ENCODE measurements at places on chromosomes 11 and 22.

DNA sequence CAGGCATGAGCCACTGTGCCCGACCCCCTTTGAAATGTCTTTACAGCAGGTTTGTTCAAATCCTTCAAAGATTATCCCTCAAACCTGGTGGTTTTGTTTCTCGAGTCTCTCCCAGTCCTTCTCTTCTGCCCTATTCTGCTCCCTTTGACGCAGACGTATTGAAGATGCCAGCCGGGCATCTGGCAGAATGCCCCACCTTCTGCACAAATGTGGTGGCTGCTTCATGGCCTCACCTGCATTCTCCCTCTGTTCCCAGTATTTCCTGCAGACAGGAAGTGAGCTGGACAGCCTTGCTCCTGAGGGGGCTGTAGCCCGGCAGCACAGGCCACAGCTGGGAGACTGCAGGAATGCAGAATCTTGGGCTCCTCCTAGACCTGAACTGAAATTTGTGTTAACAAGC is 4.8 kb upstream of the NAP1L4 start:
- no peak for DNase-seq

- DNase-seq, result no peak
Measured at GRCh38 chr22:33472462-33473344, 414.5 kb upstream of the SYN3 start.

GRCh38 chr11:38411149-38411548 is 1813.1 kb upstream of the RAG2 start:
- no peak for DNase-seq

DNA sequence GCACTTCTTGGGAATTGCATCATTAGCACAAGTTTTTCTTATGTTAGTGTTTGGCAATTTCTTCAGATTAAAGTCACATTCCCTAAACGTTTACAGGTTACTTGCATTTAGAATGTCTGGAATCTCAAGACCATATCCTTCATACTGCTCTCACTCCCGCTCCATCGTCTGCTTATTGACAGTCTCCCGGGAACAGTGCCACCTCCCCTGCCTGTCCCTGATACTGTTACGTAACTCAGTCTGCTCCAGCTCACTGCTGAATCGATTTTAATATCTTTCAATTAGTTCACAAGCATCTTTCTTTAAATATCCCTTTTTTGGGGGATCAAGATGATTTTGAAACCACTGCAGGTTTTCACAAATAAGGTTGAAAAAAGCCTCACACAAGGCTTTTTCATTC is 48.2 kb downstream of the GLYATL2 start:
- DNase-seq, result no peak

DNA sequence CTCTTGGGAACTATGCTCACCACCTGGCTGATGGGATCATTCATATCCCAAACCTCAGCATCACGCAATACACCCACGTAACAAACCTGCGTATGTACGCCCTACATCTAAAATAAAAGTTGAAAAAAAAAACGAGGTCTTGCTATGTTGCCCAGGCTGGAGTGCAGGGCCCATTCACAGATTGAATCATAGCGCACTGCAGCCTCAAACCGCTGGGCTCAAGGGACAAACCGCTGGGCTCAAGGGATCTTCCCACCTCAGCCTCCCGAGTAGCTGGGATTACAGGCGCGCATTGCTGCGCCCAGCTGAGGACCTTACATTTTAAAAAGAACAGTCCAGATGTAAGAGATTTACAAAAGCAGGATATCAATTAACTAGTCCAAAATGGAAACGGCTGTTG is 41.9 kb upstream of the EMID1 start:
- no peak for DNase-seq

DNA sequence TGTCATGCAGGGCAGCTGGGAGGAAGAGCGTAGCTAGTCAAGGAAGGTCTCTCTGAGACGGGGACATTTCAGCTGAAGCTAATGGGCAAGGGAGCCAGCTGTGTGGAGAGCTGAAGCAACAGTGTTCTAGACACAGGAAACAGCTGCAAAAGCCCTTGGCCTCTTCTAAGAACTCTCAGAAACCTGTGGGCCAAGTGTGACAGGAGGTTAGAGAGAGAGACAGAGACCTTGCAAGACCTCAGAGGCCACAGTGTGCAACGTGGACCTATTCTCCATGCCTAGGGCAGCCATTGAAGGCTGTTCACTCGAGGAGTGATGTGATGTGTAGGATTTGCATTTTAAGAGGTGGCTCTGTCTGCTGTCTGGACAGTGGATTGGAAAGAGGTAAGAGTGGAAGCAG is 48.7 kb upstream of the TNRC6B start:
- DNase-seq, result no peak

- no peak for DNase-seq
Measured at GRCh38 chr11:121463689-121464335, 11.0 kb upstream of the SORL1-AS1 start.

DNA sequence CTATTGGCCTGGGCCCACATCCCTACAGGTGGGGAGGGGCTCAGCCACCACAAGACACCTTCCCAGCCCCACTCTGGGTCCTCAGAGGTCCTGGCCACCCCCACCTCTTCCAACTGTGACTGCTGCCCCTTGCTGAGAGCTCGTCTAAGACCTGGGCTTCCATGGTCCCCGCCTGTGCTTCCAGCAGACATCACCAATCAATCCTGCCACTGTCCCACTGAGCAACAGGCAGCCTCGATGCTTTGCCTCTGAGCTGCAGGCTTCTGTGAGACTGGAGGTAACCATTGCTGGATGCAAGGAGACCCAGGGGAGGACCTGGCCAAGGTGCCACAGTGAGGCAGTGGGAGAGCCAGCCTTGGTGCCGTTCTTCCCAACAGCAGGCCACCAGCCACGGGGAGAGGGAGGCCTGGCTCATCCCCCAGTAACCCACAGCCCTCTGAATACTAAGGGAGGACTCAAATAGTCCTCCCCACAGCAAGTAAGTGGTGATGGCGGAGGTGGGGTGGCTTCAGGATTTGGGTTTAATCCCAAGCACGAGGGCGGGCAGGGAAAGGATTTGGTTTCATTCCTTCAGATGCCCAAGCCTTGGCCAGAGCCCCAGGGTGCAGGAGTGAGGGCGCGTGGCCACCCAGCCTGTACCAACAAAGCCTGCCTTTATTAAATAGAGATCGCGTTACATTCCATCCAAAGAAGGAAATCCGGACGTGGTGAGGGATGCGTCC is 5.5 kb upstream of the FADS3 start:
- no peak for DNase-seq

- no peak for DNase-seq
Measured at GRCh38 chr11:130902380-130902779, 13.9 kb downstream of the SNX19 start.

DNA sequence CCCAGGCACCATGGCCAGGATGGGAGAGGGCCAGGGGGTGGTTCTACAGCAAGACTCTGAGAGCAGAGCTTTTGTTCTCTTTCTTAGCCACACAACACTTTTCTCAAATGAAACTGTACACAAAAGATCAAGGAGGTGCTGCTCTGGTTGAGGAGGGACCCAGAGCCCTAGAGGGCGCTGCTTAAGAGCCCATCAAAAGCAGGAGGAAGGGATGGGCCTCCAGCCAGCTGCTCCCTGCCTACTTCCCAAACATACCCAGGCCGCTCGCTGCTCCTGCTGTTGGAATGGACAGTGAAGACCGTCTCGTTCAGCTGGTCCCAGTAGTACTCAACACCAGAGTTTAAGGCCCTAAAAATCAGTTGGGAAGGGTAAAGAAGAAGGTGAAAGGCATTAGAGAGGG is 18.4 kb upstream of the CHRM4 start:
- DNase-seq, result no peak

DNA sequence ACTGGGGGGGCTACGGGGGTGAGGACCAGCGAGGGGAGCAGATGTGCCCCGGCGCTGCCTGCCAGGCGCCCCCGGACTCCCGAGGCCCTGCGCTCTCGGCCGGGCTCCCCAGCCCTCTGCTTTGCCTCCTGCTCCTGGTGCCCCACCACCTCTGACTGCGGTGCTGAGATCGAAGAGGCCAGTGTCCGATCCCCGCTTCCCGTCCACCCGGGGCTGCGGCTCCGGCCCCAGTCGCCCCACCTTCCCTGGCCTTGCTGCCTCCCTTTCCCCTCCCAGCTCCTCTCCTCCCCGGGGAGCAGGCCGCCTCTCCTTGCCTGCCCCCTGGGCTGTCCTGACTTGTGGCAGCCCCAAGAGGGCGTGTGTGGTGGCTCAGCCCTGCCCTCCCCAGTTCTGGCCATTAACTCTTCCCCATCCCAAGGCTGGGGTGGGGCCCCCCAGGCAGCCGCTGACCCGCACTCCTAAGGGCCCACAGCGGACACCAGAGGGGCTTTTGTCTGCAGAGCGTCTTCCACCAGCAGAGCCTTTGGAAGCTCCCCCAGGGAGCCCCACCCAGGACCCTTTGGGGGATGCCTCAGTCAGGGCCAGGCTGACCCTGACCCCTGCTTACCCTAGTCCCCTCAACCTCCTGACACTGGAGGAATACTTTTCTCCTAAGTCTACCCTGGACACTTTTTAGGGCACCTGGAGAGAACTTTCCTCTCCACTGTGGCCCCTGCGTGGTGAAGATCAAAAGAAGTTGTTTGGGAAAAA is 16.6 kb downstream of the RTN4RL2 start:
- peak; percentile 64 for DNase-seq

DNA sequence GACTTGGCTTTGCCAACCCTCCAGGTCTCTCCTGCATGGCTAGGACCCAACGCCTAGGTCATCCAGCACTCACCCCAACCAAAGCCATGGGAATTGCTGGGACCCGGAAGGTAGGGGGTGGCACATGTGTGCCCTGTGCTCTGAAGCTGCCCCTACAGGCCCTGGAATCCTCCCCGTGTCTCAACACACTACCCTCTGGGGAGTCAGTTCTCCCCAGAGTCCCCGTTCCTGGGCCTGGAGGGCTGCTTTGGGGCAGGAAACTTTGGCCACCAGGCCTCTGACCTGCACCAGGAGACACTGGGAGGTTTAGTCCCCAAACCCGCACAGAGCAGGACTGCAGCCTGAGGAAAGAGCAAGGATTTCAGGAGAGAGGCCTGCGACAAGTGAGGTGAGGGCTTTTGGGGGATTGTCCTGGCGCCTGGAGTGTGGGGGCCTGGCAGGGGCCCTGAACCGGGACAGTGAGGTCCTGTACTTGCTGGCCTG is 495 bp upstream of the IFITM1 start:
- DNase-seq, result no peak

GRCh38 chr11:76152086-76152681 is 54.1 kb downstream of the WNT11 start:
- DNase-seq, result peak; percentile 84

DNA sequence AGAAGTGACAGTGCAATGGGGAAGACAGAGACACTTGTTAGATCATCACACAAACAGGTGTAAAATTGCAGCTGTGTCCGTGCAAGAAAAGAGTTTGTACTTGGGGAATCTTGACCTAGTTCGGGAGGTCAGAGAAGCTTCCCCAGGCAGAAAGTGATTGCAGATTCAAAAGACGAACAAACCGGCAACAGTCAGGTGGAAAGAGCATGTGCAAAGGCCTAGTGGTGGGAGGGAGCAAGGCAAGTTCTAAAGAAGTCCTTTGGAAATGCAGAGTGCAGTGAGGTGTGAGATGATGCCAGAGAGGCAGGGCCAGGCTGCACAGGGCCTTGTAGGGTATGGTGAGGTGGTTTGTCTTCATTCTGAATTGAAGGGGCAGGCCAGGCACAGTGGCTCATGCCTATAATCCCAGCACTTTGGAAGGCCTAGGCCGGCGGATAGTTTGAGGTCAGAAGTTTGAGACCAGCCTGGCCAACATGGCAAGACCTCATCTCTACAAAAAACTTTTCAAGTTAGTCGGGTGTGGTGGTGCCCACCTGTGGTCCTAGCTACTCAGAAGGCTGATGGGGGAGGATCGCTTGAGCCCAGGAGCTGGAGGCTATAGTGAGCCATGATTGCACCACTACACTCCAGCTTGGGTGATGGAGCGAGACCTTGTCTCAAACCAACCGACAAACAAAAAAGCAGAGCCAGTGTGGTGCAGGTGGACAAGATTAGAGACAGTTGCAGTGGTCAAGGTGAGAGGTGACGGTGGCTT is 1.9 kb upstream of the ESS2 start:
- no peak for DNase-seq

Data from inflammatory macrophage treated with lipopolysaccharide for 4 hours (primary cell).